ENCODE measurements at places on chromosomes 11 and 22.

GRCh38 chr11:100833276-100833675, 146.2 kb downstream of the ARHGAP42 start:
- DNase-seq = no peak

DNA sequence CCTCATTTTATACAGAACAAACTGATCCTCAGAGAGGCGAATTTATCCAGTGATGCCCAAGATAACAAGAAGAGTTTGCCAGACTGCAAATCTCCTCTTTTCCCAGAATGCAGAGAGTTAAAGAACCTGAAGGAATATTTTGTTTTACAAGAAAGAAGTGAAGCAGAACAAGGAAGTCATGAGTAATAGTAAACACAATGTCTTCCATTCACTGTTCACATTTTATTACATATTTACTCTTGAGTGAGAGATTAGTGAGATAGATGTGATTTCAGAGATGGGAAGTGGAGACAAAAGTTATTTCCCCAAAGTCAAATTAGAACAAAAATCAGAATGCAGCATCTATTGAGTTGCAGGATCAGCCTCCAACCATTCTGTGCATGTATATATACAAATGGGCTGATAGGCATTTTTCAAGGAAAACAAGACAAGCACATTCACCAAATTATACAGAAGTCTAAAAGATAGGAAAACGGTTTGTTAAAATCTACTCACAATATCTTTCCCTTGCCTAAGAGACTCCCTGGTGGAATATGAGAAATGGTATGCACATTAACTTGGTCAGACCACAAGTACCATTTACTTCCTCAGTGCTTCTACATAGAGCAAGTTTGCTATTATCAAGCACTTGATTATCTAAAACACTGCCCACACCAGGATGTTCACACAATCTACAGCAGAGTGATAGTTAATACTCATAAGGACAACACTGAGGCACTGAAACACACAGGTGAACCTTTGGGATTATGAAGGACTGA, 12.0 kb downstream of the GUCY1A2 start:
- DNase-seq = no peak

- DNase-seq = no peak
These were observed 5.8 kb upstream of the MYRF start for GRCh38 chr11:61746442-61747191.

GRCh38 chr11:80155412-80156017, 714.7 kb upstream of the TENM4 start:
- DNase-seq = no peak

GRCh38 chr11:9184516-9184915, 80.6 kb downstream of the DENND5A start:
- no peak for DNase-seq

GRCh38 chr11:10540546-10540914, 457 bp downstream of the RNF141 start:
- no peak for DNase-seq
